Activated CD4-positive, alpha-beta T cell treated with anti-CD3 and anti-CD28 coated beads, Interleukin-2, Interleukin-6, amounts not matched to agents 100 ng/mL and 50 ng/mL, durations not matched to agents 16 hours and 8 hours (primary cell): ENCODE measurements at places on chromosomes 16 and 17.

DNA sequence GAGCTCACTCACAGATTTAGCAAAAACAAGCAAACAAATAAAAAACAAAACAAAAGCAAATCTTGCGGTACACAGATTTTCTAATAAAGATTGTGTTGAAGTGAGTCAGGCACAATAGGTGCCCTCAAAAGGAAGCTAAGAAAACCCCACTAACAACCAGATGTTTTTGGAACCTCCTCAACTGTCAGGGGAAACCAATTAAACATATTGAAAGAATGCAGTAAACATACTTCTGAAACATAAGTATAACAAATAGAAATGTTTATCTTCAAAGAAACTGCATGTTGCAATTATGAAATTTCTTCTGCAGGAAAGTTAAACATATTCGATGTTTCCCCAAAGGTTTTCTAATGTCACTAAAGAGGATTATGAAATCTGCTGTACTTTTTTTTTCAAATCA lies 110.5 kb upstream of the CORO6 start:
- DNase-seq: no peak

DNA sequence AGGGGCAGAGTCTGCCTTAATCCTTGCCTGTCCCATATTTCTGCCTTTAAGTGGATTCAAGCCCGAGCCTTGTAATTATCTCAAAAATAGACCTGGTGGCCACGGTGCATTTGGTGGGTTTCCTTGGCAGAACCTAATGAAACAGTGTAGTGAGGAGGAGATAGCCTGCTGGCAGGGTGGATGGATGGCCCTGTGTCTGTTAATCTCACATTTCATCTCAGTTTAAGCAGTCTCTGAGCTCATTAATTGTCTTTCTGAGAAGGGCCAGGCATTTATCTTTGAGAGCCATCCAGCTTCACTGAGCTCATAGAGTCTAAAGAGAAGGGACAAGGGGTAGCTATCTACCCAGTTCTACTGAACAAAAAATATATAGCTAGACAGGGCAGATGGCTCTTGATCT lies 364.0 kb upstream of the EEF2KMT start:
- no peak for DNase-seq

DNA sequence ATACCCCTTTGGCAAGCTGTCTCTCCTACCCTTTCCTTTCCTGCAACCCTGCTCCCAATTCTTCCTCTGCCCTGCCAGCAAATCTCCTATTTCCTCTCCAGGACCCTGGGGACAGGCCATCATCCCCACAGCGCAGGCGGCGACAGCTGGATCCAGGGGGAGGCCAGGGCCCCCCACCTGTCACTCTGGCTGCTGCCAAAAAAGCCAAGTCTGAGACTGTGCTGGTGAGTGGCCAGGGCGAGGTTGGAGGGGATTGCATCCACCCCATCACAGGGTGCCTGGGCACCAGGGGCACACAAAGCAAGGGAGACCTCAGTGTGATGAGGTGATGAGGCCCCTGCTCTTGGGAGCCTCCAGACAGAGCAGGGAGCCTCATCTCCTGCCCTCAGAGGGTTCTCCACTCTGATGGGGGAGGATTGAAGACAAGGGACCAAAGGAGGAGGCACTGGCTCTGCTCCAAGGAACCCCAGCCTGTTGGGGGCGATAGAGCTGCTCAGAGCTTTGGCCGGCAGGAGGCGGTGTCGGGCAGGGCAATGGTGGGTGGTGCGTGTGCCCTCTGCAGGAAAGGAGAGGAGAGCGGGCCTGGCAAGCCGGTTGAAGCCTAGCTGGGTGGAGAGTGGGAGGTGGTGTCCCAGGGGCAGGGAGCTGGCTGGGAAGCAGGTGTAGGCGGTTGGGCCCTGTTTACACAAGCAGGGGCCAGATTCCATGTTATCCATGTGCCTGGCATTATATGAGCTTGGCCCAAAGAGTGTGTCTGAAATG lies 15.6 kb upstream of the PDK2 start:
- DNase-seq: peak; percentile 41

DNA sequence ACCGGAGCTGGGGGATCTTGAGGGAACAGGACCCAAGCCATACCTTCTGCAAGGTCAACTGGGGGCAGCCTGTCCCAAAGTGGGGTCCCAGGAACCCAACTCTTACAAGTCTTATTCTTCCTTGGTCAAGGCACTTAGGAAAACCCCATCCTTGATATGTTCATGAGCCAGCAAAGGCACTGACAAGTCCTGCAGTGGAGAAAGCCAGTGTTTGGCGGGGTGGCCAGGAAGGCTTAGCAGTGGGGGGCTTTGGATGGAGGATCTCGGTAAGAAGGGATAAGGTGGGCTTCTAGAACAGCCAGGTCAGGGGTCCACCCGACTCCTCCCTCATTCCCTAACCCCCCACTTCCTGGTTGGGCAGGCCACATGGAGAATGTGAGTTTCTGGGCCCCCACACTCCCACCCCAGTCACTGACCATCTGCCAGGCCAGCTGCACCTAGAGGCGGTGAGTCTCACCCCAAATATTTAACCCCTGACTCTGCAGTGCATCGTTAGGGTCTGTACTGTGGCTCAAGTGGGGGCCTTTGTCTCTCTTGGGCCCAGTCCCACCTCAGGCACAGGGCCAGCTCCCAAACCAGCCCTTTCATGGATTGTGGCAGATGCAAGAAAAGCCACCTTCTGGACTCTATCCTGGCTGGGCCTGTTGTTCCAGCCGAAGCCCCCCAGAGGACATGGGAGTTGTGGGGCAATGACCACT lies 22.3 kb downstream of the PPL start:
- DNase-seq: no peak

- no peak for DNase-seq
These were observed 16.9 kb upstream of the GLIS2 start for GRCh38 chr16:4298761-4299522.

DNA sequence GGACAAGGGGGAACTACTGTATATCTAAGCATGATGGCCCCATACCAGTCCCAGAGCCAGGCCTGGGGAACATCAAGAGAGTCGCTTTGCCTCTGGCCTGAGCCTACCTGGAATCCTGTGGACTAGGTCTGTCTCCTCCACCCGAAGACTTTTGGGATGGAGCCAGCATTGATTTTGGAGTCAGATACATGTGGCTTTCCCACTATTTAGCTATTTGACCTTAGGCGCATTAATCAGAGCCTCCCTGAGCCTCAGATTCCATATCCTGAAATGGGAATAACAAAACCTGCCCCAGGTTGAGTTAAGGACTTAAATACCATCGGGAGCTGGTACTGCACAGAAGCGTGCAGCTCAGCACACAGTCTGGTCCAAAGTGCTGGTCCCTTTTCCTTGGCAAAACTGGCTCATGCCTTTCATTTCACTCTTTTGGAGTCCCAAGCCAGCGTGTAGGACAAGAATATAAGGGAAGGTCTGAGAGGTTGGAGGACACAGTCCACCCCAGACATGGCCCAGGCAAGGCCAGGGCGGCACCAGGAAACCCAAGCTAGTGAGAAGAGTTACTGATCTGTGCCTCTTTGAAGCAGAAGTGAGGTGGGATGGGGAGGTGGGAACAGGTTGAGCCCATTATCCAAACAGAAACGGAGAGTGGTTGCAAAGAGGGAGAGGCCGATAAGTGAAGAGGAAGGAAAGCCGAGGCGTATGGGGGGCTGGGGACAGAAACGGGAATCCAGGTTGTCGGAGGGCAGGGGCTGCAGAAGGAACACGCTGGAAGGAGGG lies 986 bp downstream of the FA2H start:
- DNase-seq: no peak

GRCh38 chr16:29663016-29663806 lies at the start of gene SPN:
TSS of gene SPN (plus strand) at chr16:29663247. CDS start at chr16:29663729, 482 bp downstream.
- DNase-seq: peak; percentile 77

GRCh38 chr17:38447502-38448085 lies 19.3 kb downstream of the ARHGAP23 start:
- DNase-seq: no peak

DNA sequence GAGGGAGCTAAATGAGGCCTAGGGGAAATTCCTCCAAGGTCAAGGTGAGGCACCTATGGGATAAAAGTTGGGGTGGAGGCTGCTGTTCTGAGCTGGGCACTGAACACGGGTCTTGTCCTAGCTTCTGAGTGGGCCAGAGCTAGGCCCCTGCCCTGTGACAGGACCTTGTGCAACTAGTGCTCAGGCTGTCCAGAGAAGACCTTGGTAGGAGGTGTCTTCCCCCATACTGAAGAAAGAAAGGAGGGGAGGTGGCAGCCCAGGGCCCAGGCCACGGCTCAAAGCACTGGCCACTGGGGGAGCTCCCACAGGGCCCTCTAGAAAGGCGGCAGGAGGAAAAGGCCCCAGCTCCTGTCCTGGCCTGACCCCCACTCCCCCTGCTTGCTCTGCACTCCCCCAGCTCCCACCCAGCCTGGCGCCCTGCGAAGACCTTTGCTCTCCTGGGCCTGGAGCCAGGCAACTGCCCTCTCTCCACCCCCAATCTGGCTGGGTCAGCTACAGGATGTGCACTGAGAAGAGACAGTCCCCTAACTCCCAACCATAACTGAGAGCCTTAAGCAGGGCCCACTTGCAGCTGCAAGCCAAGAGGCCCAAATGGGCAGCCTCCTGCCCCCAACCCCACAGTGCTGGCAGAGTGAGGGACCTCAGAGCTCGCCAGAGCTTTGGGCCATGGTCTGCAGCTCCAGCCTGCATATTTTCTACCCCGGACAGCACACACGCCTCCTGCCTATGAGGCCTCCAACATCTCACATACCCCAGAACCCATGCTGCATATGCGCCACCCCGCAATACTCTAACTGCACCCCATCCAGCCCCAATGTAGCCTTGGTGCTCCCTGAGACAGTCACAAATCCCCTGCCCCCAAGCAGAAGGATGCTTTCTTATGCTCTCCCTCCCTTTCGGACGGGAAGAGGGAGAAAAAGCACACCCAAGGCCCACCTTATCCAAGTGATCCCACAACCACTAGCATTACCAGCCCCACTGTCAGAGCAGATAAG lies 15.3 kb downstream of the HSD11B2 start:
- DNase-seq: no peak

DNA sequence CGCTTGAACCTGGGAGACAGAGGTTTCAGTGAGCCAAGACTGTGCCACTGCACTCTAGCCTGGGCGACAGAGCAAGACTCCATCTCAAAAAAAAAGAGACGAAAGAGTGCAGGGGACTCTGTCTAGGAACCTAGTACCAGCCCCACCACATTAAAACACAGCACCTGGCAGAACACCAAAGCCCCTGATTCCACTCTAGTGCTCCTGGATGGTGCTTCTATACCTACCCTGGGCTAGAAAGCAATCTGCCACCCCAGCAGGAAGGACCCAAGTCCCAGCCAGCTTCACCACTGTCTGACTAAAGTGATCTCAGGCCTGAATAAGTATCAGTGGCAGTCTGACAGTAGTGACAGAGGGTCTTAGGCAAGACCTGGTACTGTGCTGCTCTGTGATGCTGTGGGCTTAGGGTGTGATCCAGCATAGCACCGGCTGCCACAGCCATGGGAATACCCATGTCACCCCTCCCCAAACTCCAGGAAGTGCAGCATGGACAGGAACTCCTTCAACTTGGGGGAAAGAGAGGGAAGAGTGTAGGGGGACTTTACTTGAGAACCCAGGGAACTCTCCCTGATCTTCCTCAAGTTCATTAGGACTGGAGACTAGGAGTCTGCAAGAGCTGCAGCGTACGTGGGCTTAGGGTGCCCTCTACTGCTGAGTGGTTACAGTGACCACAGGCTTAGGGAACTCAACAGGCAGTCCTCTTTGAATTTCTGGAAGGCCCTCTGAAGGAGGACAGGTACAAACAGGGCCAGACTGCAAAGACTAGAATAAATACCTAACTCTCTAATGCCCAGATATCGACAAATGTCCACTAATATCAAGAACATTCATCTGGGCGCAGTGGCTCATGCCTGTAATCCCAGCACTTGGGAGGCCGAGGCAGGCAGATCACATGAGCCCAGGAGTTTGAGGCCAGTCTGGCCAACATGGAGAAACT lies 30.0 kb upstream of the RNF43 start:
- peak; percentile 81 for DNase-seq

DNA sequence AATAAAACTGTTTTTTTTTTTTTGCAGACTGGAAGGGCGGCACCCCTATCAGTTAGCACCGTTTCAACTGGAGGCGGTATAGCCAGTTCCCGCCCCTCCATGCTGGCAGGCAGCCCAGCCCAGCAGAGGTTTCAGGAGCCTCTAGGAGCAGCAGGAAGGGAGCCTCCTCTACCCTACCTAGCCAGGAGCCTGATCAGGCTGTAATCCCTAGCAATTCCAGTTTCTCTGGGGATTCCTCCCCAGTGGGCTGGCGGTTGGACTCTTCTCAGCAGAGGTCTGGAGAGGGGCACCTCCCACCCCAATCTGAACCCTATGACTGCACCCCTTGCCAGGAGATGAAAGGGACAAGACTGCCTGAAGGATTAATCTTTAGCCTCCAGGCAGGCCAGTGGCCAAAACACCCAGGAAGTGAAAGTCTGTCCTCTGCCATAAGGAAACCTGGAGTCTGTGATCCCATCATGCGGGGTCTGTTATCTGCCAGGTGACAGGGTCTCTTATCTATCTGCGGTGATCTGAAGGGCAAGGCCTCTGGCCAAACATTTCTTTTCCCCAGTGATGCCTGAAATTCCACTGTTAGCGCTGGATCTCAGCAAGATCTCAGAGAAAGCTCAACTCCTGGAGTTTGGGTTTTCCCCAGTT lies 4.9 kb upstream of the CDH1 start:
- no peak for DNase-seq

DNA sequence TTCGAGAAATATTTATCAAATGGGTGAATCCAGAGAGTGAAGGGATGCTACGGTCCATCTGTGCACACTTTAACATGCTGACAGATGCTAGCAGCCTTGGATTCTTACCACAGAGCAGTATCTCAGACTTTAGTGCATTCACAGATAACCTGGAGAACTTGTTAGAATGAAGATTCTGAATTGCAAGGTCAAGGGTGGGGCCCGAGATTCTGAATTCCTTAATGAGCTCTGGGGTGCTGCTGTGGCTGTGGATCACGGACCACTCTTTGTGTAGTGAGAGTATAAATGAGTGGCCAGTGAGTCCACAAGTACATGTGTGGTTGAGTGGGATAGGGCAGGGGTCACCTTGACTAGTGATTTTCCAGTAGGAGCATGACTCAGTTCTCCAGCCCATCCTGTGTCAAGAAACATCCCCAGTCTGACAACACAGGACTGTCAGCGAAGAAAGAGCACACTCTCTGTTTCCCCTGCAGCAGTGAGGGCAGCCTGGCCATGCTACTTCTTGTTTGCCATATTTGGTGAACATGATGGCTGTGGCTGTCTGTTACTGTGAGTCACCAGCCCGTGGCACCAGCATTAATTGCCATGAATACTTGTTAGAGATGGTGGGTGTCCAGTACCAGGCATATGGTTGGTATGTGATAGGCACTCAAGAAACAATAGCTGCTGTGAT lies 13.0 kb upstream of the SALL1 start:
- DNase-seq: no peak

GRCh38 chr16:10490141-10490540 lies 90.3 kb downstream of the EMP2 start:
- no peak for DNase-seq

DNA sequence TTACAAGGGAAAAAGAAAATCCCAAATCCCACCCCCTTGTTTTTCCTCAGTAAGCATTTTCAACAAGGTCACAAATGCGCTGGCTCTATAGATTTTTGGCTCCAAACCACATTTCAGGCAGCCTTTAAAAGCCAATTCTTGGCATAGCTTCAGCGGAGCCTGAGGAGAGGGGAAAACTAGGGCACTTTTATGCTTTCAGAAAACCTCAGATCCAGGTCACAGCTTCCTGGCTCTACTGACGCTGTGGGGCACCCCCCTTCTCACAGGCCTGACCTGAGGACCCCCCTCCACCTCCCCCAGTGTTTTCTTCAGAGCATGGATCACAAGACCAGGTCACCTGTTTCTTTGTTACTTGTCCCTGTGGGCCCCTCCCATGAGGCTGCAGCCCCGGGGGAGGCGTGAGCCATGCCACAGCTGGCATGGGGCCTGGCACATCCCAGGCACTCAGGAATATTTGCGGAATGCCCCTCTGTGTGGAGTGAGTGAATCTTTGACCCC lies 30.1 kb upstream of the MTSS2 start:
- DNase-seq: no peak
